ENCODE measurements at places on chromosomes 16 and 17. TPM values are rescaled to one million over a fixed set of nuclear protein-coding genes. Genes with fewer than 3 reads are reported as not detected.

TEKT1 gene
- not detected for total RNA-seq

CACNG5 gene
- not detected for total RNA-seq

KCNAB3 gene
- total RNA-seq, result 6.4 TPM

WNT3 gene
- 8.1 TPM for total RNA-seq

SRCIN1 gene
- total RNA-seq, result 13.8 TPM

CCR7 gene
- total RNA-seq, result not detected

THOC6 gene
- total RNA-seq, result 44.1 TPM

DBNDD1 gene
- total RNA-seq, result 53.8 TPM

NR1D1 gene
- 2.6 TPM for total RNA-seq

PRAC2 gene
- not detected for total RNA-seq

SLC38A8 gene
- total RNA-seq, result 0.80 TPM

IRF8 gene
- 2.0 TPM for total RNA-seq

POLDIP2 gene
- total RNA-seq, result 66.0 TPM

CD300A gene
- 3.9 TPM for total RNA-seq

CEMP1 gene
- 0.58 TPM for total RNA-seq

NACA2 gene
- not detected for total RNA-seq

C16orf74 gene
- total RNA-seq, result 0.42 TPM

CANT1 gene
- 59.0 TPM for total RNA-seq

MMP25 gene
- total RNA-seq, result 0.13 TPM

HOXB5 gene
- total RNA-seq, result 2.1 TPM

TBC1D3H gene
- not detected for total RNA-seq

TBC1D3G gene
- not detected for total RNA-seq

HEATR9 gene
- not detected for total RNA-seq

C17orf67 gene
- 1.1 TPM for total RNA-seq
